ENCODE measurements at places on chromosomes 5 and 9.

DNA sequence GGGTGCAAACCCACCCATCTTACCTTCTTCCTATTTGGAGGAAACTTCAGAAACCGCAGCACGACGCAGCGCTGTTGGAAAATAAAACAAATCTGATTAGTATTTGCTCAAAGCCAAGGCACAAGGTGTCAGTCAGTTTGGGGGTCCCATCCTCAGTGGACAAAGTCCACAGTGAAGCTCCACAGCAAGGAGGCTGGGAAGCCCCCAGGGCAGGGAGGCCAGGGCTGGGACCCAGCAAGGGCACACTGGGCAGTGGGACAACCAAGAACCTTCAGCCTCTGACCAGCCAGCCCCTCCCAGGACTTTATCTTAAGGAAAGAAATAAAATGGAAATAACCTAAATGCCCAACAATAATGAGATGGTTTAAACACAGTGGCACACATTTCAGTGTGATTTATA lies 11.3 kb downstream of the IPPK start:
- DNase-seq, result no peak

DNA sequence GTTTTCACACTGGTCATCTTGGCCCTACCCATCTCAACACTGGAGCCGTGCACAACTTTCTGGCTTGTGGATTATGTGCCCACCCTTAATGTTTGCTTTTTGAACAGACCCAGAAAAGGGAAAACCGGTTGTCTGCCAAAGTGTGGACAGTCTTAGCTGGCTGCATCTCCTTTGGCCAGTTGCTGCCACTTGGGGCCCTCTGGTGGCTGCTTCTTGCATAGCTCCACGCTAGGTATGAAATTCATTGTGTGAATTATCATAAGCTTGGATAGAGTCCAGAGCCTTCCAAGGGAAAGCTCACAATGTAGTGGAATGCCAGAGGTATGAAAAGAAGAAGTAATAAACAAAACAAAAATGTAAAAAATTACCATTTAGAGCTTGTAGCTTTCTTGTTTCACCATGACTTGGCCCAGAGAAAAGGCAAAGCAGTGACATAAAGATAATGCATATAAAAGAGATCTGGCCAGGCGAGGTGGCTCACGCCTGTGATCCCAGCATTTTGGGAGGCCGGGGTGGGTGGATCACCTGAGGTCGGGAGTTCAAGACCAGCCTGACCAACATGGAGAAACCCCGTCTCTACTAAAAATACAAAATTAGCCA lies 12.5 kb upstream of the SLC36A3 start:
- peak; percentile 84 for DNase-seq

GRCh38 chr9:129575818-129576217 lies 45.1 kb downstream of the C9orf50 start:
- DNase-seq, result no peak

- DNase-seq, result no peak
Observed at GRCh38 chr9:131214286-131214856, 61.9 kb downstream of the FAM78A start.

- DNase-seq, result no peak
Observed at GRCh38 chr5:116672203-116672602, 97.6 kb upstream of the SEMA6A start.

DNA sequence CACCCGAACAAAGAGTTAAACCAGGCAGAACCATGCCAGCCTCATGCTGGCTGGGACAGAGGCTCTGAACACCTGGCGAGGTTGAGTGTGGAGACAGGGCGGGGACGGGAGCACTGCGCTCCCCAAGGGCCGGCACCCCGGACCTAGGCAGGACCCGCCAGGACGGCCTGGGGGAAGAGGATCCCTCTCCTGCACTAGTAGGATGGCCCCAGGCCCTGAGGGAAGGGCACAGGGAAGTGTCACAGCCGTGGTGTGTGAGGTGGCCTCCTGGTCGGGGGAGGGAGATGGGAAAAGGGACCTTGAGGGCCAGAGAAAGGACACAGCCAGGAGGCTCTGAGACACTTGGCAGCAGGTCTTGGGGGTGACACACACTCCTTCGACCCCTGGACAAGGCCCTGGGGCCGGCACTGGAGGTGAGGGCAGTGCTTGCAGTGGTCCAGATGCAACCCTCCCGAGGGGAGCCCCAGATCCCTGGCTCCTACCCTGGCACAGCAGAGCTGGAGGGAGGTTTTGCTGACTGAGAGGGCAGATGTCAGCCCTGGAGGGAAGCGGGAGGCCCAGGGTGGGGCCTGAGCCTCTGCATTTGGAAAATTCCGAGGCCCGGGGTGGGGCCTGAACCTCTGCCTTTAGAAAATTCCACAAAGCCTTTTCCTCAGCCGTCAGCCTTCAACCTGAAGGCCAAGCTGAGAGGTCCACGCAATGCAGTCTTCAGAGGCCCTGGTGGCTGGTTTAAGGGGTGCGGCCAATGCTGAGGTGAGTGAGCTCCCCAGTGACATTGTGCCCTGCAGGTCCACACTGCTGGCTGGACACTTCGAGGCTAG lies 24.8 kb upstream of the TERT start:
- DNase-seq, result no peak

DNA sequence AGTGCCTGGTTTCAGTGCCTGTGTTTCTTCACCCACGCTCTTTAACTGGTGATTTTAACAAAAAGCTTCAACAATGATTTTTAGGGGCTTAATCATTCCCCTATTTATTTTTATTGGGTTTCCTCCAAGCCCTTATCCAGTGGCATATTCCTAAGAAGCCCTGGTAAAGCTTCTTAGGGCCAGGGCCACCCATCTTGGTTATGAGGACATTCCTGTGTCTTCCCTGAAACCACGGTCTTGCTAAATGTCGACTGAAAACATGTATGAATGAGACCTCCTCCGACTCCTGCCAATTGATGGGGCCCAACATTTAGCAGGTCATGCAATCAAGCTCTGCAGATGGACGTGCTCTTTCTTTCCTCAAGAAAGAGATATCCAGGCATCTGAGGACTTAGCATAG lies 13.7 kb upstream of the CARTPT start:
- DNase-seq, result no peak

GRCh38 chr9:33445389-33446239 lies 1.8 kb downstream of the AQP3 start:
- DNase-seq, result no peak

DNA sequence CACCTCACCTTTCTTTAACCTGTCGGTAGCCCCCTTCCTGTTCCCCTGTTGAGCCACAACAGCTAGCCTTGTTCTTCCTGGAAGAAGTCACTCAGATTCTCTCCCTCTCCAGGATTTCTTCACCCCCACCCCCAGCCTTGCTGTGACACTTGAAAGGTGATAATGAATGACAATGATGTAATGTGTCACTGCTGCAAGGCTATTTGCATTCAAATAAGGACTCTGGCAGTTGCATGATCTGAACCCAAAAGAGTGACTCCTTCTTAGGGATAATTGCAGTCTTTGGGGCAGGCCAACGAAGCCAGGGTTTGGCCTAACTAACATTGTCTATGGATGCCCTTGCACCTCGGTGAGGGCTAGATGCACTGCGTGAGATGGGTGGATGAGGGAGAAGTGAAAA lies 154.4 kb upstream of the CLINT1 start:
- DNase-seq, result peak; percentile 57

GRCh38 chr5:19584131-19584530 lies 403.9 kb downstream of the CDH18 start:
- no peak for DNase-seq

GRCh38 chr5:116671211-116671736 lies 96.7 kb upstream of the SEMA6A start:
- no peak for DNase-seq

- no peak for DNase-seq
Observed at GRCh38 chr9:8715788-8716187, 916.2 kb upstream of the DMAC1 start.

All from iPS-NIHi11 (cell line).